Activated CD4-positive, alpha-beta T cell treated with anti-CD3 and anti-CD28 coated beads, Interleukin-2, amount 50 U/mL, for 48 hours (primary cell): ENCODE measurements at places on chromosomes 12 and 14.

DNA sequence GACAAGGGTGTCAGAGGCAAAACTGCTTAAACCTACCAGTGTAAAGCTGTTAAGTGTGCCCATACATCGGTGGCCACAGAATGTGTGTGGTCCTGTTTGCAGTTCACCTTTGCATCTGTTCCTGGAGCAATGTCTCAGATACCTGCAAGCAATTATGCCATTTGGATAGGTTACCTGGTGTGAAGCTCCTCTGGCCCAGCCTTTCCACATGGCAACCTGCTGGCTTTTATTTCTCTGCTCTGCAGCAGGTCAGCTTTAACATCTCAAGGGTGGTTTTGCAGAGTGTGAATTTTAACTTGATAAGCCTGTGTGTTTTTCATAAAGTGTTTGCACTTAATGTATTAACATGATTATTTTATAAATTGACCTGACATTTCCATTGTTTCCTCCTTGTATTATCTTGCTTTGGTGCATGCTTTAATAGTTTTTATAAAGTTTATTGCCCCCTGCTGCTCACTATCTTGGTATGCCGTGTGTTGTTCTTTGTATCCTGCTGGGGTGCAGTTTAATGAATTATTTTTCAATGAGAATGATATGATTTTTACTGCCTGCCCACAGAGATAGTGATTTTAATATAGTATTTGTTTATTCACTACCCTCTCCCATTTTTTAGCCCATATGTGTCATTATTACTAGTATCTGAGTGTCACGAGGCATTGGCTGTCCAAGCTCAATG, 403.8 kb downstream of the NPAS3 start:
- no peak for DNase-seq

- no peak for DNase-seq
These were observed 61.3 kb downstream of the KITLG start for GRCh38 chr12:88518863-88519403.

GRCh38 chr14:97900196-97900854, 1103.1 kb downstream of the VRK1 start:
- DNase-seq = no peak

DNA sequence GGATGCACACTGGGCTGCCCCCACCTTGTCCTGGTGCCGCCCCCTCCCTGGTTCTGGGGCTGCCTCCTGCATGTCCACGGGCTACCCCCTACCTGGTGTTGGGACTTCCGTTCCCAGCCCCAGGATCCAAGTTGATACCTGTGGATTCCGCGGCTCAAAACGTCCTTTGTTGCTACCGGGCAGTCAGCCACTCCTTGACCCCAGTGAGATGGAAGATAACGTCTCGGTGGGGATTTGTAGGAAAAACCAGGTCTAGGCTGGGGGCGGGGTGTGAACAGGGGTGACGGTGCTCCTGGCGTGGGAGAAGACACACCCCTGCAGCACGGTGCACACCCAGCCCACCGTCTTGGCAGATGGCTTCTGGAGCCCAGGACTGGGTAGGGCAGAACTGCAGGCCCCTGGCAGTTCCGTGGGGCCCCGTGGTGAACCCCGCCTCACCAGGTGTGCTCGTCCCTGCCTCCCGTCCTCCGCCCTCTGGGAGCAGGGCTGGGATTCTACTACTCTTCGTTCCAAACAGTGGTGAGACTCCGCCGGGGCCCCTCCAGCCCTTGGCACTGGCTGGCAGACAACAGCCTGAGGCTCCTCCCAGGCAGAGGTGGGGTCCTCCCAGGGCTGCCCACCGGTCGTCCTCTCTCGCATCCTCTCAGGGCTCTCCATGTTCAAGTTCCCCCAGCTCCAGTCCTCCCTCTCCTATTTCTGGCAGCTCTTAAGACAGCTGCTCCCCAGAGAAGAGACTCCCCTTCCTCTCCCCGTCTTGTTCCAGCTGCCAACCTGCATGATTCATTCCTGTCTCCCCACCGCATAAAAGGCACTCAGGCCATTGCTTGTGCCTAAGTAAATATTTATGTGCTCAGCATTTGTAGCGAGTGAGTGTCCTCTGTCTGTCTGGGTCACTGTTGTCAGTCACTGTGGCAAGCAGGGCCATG, 75.5 kb downstream of the FBXL14 start:
- DNase-seq = no peak

- DNase-seq = no peak
These were observed 48.7 kb downstream of the CHGA start for GRCh38 chr14:92971601-92972180.

DNA sequence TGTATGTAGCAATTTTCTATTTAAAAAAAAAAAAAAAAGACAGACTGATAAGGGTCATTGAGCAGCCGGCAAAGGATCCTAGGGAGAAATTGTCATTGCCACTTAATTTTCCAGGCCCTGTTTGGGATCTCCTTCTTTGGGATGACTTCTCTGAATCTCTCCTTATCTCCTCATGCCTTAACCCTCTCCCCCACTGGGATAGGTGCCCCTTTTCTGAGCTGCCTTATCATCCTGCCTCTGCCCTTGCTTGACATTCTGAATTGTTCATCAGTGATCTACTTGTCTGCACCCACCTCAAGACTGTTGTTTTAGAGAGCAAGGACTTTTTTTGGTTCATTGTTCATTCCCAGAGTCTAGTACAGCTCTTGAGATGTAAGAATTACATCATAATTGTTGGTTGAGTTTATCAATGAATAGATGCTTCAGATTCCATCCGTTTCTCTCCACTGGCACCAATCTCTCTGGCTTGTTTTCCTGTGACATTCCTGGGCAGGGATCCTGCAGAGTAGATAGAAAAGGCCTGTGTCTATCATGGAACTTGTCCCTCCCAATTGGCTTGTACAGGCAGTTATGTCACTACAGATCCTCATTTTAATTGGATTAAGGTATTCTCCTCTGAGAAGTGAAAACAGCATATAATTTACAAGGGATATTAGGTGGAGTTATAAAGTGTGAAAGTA, 42.6 kb downstream of the SOCS2 start:
- DNase-seq = no peak

DNA sequence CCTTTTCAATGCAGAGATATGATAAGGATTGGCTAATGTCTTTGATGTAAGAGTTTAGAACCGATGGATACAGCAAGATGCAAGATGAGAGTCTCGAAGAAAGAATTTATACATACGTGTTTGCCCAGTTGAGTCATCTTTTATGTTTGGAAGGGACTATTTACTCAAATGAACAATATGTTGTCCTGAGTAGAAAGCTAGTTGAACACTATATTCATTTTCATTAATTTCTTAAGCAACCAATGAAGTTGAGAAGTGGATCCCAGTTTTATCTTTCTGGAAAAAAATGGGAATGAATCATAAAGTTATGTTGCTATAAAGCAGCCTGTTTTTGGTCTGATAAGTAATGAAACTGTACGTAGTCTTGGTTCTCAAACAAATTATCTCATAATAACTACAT, 1431.7 kb upstream of the FLRT2 start:
- no peak for DNase-seq

DNA sequence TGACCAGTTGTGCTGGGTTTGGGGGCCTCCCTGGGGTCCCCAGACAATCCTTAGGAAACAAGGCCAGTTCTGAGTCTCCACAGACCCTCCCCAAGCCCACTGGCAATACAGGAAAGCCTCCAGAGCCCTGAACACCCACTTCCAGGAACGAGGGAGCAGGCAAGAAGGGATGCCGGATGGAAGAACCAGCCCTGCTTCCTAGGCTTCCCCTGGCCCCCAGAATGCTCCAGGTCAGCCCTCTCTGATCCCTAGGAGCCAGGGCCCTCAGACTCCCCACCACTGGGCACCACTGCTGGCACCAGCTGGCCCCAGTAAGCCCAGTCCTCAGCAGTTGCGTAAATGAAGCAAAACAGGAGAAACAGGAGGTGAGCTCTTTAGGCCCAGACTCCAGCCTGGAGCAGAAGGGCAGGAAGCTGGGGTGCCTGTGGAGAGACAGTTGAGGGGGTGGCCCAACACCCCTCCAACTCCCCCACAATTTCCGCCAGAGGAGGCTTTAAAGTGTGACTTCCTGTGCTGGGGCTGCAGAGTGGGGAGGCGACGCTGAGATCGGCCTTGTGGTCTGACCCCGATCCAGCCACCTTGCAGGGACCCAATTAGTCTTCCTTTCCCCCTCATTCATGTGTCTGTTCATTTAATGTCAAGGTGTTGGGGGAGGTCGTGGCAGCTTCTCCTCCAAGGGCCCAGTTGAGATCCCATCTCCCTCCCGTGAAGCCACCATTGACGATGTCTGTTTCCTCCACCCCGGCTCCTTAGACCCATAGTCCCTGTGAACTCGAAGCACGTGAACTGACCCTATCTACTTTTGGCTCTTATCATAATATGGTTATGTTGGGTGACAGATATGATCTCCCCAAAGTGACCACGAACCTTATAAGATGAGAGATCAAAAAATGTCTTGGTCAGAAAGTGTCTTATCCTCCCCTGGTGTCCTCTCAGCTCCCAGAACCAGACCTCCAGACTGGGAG, 4.7 kb downstream of the TNFRSF1A start:
- DNase-seq = no peak

DNA sequence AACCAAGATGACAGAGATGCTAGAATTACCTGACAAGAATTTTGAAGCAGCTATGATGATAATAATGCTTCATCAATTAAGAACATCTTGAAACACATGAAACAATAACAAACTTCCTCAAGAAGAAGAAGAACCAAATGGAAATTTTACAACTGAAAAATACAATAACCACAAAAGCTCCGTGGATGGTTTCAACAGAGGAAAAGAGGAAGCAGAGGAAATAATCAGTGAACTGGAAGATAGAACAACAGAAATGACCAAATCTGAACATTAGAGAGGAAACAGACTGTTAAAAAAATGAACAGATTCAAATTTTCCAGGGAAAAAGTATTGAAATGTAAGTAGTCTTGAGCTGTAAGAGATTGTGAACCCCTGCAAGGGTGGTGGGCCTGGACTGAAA, 62.8 kb upstream of the SLC35F4 start:
- no peak for DNase-seq

- DNase-seq = no peak
These were observed 118.6 kb downstream of the CRACR2A start for GRCh38 chr12:3634348-3634747.

DNA sequence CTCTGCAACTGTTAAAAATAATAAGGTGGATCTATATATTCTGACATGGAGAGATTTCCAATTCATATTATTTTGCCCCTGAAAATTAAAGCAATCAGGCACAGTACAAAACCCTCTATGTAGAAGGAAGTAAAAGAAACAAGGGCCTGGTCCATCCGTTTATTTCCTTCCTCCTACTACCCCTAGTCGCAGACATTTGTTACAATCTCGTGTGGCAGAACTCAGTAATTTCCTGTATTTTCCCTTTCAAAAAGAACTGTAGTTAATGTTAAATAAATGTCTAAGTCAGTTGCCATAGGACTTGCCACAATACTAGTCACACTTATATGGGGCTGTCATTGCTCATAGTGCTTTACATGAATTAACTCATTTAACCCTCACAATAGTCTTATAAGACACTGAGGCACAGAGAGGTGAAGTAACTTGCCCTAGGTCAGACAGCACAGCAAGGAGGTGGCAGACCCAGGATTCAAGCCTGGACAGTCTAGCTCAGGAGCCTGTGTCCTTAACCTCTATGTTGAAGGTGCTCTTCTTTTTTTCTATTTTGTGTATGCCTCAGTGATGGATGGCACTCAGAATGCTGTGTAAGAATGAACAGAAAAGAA, 24.2 kb downstream of the NINJ2 start:
- DNase-seq = no peak

GRCh38 chr12:57472391-57472790, 7.3 kb downstream of the ARHGAP9 start:
- DNase-seq = no peak

GRCh38 chr14:68639000-68639757, 153.7 kb downstream of the ZFP36L1 start:
- no peak for DNase-seq

DNA sequence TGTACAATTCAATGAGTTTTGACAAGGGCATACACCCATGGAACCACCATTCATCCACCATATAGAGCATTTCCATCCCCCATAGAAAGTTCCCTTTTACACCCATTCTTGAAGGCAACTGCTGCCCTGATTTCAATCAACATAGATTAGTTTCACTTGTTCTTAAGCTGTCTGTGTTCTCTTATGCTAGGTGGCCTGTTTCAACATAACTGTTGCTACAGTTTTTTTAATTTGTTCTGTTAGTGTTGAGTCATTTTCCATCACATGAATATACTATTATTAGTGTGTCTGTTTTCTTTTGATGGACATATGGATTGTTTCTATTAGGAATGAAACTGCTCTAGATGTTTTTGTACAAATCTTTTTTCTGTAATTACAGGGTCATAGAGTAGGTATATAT, 123.4 kb downstream of the PTPRQ start:
- DNase-seq = no peak

- no peak for DNase-seq
These were observed 32.8 kb downstream of the TSHR start for GRCh38 chr14:80988192-80988591.

DNA sequence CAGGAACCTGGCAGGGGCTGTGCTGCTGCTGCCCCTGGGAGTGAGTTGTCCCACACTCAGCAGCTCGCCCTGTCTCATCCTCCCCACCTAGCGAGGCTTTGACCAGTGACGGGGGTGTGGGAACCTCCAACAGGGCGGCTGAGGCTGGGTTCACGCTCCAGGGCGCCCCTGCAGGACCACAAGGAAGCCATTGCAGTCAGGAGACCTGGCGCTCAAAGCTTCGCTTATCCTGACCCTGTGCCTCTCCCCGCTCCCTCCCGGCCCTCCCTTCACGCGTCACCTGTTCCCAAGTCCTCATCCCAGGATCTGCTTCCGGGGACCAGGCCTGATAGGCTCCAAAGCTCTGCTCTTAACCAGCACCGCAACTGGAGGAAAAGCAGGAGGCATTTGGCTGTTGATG, 272.0 kb upstream of the SFSWAP start:
- DNase-seq = no peak

GRCh38 chr14:90523961-90524875, 127.4 kb downstream of the CALM1 start:
- DNase-seq = no peak

GRCh38 chr14:92199763-92200162, 78.0 kb downstream of the CPSF2 start:
- DNase-seq = no peak

GRCh38 chr14:49677643-49678042, 10.4 kb downstream of the POLE2 start:
- no peak for DNase-seq

- DNase-seq = no peak
These were observed 288.4 kb downstream of the NUAK1 start for GRCh38 chr12:105850103-105850968.

GRCh38 chr14:104545151-104545941, 34.2 kb upstream of the C14orf180 start:
- DNase-seq = no peak

GRCh38 chr12:97790281-97790680, 327.7 kb downstream of the RMST start:
- no peak for DNase-seq

- no peak for DNase-seq
These were observed 4.1 kb downstream of the TEP1 start for GRCh38 chr14:20409226-20409625.

- no peak for DNase-seq
These were observed 84.9 kb downstream of the SLC25A21 start for GRCh38 chr14:37087520-37087919.

DNA sequence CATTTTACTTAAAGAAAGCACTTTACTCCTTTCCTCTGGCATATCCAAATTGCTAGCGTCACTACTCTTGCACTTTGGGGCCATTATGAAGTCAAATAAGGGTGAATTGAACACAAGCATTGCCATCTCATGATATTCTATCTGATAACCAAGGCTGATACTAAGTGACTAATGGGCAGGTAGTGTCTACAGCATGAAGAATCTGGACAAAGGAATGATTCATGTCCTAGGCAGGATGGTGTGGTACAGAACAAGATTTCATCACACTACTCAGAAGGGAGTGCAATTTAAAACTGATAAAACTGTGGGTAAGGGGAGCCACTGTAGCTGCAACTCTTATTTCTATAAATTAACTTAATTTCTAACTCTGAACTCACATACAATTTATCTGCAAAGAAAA, 7.7 kb upstream of the SLC6A15 start:
- no peak for DNase-seq
